ENCODE measurements at places on chromosomes 12 and 14.

DNA sequence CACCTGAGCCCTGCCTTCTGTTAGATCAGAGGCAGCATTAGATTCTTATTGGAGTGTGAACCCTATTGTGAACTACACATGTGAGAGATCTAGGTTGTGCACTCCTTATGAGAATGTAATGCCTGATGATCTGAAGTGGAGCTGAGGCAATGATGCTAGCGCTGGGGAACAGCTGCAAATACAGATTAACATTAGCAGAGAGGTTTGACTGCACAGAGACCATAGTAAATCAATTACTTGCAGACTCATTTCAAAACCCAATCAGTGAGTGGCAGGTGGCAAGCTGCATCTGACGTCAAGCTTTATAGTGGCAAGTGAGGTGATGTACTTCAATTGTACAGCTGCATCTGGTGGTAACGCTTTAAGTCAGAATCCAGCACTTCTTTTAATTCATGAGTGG is 141.6 kb downstream of the GPHN start:
- no peak for DNase-seq

DNA sequence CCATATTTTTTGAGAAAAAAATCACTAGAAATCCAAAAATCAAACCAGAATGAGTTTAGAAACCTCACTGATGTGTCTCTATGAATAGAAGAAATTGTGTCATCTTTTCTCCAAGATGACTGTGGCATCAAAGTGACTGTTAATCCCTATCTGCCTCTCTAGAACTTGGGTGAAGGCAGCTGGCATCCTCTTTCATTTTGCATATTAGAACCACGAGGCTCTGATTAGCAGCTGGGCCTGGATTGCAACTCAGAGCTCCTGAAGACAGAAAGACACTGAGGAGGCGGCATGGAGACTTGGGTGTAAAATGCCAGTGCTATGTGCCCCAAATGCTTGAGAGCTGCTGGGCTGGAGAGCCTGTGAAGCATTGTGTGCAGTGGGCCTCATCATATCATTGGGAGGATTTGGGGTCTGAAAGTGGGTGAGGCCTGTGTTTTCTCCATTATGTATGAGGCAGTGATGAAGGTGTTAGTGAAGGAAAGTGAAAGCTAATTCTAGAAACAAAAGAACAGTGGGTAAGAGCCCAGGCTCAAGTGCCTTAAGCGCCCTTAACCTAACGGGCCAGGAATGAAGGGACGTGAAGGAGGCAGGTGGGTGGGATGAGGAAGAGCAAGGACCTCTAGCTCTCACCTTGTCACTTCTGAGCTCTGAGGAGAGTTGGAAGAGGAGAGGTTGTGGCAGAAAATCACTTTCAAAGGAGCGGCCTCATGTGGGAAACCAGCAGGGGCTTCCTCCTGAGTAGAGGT is 26.2 kb downstream of the NKX2-8 start:
- no peak for DNase-seq

GRCh38 chr12:124952801-124953200 is 36.1 kb downstream of the DHX37 start:
- DNase-seq = no peak

- DNase-seq = no peak
Measured at GRCh38 chr14:104385111-104385510, 194.5 kb upstream of the C14orf180 start.

All from suppressor macrophage (primary cell).